ENCODE measurements at places on chromosomes 2 and 18. TPM values are rescaled to one million over a fixed set of nuclear protein-coding genes. Genes with fewer than 3 reads are reported as not detected.

- no peak for DNase-seq
These were observed 23.8 kb downstream of the HK2 start for GRCh38 chr2:74857725-74858124.

GRCh38 chr18:63240531-63241316, 78.8 kb downstream of the BCL2 start:
- no peak for DNase-seq

GRCh38 chr18:43158381-43158780, 42.9 kb upstream of the RIT2 start:
- no peak for DNase-seq

DNA sequence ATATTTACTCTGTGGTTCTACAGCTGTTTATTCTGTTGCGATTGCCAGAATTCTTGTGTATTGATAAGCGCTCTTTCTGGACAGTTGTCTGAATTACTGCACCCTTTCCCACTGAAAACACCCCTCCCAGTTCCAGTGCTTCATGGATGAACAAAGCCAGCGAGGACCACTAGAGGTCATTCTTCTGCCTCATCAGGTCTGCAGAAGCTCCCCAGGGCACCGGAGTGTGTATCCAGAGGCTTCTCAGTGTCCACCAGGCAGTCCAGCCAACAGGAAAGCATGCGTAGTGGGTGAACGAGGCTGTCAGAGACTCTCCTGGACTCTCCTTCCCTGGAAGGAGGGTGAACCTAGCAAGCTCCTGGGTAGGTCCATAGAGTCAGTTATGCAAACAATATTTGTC, 40.6 kb upstream of the INHBB start:
- no peak for DNase-seq

DNA sequence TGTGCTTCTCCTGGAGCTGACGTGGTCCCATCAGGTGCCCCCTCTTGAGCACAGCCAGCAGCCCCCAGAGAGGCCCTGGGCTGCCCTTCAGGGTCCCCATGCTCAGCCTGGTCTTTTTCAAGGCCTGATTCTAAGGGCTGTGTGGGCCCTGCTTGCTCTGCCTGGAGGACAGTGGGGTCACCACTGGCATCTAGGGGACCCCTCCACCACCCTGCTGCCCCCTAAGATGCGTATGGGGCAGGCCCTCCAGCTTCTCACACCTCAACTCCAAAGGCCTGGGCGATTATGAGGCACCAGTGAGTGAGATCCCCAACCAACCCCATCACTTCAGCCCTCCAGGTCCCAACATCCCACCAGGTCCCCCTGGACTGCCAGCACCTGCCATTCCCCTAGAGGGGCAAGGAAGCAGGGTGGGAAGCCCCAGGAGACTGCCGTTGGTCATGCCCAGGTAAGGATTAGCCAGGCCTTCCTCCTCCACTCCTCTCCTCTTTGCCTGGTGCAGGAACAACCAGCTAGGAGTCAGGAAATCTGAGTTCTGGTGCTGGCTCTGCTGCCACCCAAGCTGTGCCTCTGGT, 114.4 kb downstream of the SMAD7 start:
- no peak for DNase-seq

GRCh38 chr2:38215993-38216392, 140.0 kb upstream of the CYP1B1 start:
- DNase-seq: no peak

DNA sequence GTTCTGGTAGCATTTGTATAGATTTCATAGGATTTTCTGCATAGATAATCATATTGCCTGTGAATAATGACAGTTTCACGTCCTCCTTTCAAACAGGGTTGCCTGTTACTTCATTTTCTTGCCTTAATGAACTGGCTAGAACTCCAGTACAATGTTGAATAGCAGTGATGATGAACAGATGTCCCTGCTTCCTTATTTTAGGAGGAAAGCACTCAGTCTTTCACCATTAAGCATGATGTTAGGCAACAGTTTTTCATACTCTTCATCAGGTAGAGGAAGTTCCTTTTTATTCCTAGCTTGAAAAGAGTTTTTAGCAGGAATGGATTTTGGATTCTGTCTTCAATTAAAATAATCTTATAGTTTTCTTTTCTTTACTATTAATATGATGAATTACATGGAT, 39.7 kb downstream of the C2orf76 start:
- no peak for DNase-seq

GRCh38 chr2:174577967-174578589, 19.5 kb downstream of the WIPF1 start:
- no peak for DNase-seq

DNA sequence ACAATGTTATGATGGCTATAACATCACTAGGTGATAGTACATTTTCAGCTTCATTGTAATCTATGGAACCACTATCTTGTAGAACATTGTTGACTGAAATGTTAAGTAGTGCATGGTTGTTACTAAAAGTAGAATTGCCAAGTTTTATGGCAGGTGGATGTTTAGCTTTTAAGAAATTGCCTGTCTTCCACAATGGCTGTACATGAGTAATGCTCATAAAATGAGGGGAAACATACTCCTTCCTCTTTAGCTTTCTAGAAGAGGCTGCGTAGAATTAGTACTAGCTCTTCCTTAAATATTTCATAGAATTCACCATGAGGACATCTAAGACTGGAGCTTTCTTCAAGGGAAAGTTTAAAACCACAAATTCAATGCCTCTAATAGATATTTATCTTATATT, 161.0 kb downstream of the TPGS2 start:
- no peak for DNase-seq

DNA sequence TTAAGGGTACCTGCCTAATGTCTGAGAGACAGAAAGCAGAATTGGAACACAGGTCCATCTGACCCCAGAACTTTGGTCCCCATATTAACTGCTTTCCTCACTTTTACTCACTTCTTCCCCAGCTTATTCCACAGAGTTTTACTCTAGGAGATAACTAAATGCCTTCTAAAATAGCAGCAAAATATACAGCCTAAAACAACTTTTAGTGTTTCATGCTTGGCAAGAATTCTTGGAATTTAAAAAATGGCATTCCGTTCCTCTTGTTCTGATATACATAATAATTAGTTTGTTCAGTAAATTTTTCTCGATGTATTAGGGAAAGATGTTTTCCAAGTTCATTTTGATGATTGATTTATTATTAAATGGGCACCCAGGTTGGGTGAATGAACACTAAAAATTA, 151.9 kb downstream of the FHOD3 start:
- DNase-seq: no peak

DNA sequence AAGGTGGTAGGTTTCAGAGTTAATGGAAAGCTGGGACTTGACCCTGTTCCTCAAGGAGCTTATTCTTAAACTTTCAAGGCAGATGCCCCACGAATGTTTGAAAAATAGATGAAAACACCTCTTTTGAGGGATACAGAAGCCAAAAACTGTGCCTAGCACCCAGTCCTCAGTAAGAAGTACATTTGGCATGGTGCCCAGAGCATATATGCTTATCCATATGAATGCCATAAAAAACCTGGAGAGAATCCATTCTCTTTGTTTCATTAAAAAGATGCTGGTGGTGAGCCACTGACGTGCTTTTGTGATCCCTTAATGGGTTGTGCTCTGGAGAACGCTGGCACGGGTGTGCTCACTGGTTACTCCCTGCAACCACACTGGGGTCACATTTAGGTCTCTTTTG, 69.0 kb downstream of the IL1R2 start:
- no peak for DNase-seq

GRCh38 chr2:119846021-119846420, 86.3 kb downstream of the PTPN4 start:
- no peak for DNase-seq

DNA sequence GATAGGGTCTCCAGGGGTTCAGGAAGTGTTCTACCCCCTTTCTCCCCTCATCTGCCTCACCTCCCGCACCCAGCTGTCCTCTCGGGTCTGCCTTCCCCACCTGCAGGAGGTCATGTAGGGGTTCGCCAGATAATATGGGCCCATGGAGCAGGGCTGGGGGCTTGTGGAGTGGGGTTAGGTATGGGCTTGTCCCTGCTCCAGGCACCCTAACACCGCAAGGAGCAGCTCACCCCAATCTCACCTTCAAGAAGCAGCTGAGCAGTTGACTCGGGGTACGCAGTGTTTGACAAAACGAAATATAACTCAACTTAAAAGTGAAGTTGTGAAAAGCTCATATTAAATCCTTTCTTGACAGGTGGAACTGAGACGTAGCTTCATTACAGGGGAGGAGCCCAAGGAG, 99.6 kb downstream of the CTIF start:
- no peak for DNase-seq

DNA sequence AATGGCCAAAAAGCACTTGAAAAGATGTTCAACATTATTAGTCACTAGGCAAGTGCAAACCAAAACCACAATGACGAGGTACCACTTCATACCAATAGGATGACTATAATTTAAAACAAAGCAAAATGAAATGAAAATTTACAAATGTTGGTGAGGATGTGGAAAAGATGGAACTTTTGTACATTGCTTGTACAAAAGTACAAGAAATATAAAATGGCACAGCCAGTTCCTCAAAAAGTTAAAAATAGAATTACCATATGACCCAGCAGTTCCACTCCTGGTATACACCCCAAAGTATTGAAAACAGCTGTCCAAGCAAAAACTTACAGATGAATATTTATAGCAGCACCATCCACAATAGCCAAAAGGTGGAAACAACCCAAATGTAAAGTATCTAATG, 107.8 kb upstream of the XPO1 start:
- no peak for DNase-seq

DNA sequence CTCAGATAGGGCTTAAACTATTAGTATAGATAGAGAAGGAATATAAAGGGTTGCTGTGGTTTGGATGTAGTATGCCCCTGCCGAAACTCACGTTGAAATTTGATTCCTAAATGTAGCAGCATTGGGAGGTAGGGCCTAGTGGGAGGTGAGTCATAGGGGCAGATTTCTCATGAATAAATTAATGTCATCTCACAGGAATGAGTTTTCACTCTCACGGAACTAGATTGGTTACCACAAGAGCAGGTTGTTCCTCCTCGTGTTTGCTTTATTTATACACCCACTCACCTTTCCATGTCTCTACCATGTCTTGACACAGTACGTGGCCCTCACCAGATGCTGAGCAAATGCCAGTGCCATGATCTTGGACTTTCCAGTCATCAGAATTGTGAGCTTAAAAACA, 218.2 kb downstream of the RBM43 start:
- DNase-seq: no peak

GRCh38 chr2:170170281-170171040, 7.5 kb upstream of the MYO3B start:
- no peak for DNase-seq

GRCh38 chr2:165837122-165837521, 43.1 kb upstream of the GALNT3 start:
- DNase-seq: no peak

- no peak for DNase-seq
These were observed 73.0 kb upstream of the TMEM17 start for GRCh38 chr2:62578803-62579640.

- DNase-seq: no peak
These were observed 6.9 kb downstream of the ABCG5 start for GRCh38 chr2:43831543-43832294.

DNA sequence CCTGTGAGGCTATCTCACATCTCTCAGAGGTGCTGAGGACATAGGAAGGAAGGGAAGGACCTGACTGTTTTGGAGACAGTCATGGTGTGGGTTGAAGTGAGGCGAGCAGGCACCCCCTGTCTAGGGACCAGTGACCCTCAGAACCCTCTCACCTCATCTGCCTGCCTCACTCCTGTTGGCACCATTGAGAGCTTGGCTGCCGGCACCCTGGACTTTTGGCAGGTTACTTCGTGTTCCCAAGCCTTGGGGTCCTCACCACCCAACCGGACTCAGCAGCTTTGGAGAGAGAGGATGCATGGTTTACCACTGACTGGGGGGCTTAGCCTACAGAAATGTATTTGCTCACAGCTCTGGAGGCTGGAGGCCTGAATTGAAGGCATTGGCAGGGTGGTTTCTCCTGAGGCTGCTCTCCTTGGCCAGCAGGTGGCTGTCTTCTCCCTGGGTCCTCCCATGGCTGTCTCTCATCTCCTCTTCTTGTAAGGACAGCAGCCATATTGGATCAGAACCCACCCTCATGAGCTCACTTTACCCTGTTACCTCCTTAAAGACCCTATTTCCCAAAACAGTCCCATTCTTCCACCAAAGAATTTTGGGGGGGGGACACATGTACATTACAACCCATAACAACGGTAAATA, 142.0 kb downstream of the TSN start:
- no peak for DNase-seq

The MAPK4 gene
- total RNA-seq: 0.13 TPM

The INPP4A gene
- total RNA-seq: 7.4 TPM

The OTOS gene
- not detected for total RNA-seq

The ALPI gene
- not detected for total RNA-seq

The GCG gene
- not detected for total RNA-seq

The CHRND gene
- total RNA-seq: not detected

The IRS1 gene
- total RNA-seq: 12.1 TPM

The AMER3 gene
- total RNA-seq: not detected

The KCNE4 gene
- total RNA-seq: 0.76 TPM

All from esophagus squamous epithelium (tissue), 5 donors.